ENCODE measurements at places on chromosomes 1 and 21. TPM values are rescaled to one million over a fixed set of nuclear protein-coding genes. Genes with fewer than 3 reads are reported as not detected.

APCS gene
- total RNA-seq: not detected

DNA sequence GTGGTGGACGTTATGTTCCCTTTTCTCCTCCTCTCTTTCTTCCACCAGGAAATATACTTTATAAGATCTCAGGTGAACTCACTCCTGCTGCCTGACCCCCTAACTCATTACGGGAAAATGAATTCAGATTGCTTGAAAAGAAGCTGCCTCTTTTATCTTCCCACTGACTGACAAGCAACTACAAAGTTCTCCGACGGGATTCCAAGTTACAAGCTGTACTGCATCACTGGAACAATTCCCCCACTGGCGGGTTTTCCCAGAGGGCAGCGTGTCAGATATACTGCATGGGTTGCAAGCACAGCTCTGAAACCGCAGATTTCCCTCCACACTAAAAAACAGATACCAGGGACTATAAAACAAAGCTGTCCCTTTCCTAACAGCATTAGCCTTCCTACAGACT lies 390.6 kb downstream of the KCTD3 start:
- DNase-seq: peak; percentile 5

EXTL1 gene
- total RNA-seq: 0.05 TPM

DNA sequence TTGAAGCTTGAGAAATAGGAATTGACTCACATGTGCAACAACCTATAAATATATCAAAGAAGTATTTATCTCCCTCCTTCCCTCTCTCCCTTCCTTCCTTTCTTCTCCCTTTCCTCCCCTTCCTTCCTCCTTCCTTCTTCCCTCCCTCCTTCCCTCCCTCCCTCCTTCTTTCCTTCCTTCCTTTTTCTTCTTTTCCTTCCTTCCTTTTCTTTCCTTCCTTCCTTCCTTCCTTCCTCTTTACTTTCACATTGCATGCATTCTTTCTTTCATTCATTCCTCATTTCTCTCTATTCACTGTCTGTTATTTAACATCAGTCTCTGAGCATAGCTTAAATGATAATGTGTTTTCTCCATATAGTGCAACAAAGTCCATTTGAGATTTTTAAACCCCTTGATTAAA lies 214.2 kb downstream of the CHRM3 start:
- DNase-seq: no peak

DNA sequence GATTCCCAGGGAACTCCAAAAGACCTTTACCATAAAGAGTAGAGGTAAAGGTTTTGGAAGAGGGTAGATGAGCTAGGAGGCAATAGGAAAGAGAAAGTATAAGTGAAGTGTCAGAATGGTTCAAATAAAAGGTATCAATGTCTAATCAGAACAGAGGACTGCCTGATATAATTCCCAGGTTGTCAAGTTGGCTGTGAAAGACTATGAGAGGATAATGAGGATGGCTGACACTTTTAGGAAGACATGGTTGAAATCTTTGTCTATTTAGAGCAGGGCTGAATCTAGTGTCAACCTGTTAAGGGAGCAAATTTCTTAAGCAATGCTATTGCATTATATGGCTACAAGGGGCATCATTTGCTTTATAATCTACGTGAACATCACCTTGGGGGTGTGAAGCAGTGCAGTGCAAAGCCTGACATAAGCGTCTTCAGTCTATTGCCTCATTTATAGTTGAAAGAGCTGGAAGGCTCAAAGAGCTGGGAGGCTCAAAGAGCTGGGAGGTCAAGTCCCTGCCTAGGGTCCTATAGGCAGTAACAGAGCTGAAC lies 308.3 kb upstream of the DEPDC1 start:
- no peak for DNase-seq

- DNase-seq: no peak
These were observed 12.4 kb upstream of the FCGR2A start for GRCh38 chr1:161492827-161493226.

C1orf87 gene
- 0.17 TPM for total RNA-seq

DNA sequence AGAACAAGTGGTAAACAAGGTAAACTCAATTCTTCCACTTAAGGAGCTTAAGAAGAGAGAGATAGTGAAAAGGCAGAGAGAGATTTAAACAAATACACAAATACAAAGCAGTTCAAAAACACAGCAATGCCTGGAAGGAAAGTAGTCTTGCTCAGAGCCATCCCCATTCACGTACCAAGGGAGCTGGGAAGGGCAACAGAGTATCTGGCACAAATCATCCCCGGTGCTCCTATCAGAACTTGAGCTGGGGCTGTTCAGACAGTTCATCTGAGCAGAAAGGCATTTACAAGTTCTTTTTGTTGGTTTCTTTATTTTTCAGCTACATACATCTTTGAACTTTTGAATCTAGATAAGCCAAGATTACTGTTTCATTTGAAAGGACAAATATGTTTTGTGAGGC lies 233.9 kb downstream of the KCNH1 start:
- no peak for DNase-seq

DNA sequence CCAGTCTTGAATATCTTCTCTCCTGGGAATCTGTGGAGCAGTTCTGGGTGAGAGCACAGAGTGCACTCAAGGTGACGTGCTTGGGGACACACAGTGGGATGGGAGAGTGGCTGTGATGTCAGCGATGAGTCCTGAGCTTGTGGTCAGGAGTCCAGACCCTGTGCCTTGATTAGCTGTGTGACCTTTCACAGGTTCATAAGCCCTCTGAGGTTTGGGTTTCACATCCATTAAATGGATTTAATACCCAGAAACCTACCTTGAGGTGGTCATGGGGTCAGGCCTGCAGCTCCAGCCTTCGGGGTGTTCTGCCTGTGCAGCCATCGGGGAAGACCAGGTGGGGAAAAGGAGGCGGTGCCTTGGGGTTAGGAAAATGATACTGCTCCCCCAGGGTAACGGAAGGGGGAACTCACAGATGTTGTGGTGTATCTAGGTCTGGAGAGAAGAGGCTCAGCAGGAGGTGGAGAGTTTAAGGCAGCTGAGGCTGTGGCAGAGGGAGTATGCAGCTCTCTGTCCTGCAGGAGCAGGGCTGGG lies 38.5 kb upstream of the ETV3 start:
- no peak for DNase-seq

GRCh38 chr21:28334407-28334806 lies 658.3 kb downstream of the LTN1 start:
- peak; percentile 87 for DNase-seq

- peak; percentile 25 for DNase-seq
These were observed 115.8 kb upstream of the ZNF678 start for GRCh38 chr1:227447531-227447990.

GRCh38 chr1:113396585-113396984 lies 6.3 kb downstream of the MAGI3 start:
- DNase-seq: peak; percentile 93

GRCh38 chr1:67468066-67468718 lies 38.0 kb upstream of the SERBP1 start:
- DNase-seq: peak; percentile 14

NOTCH2NLA gene
- total RNA-seq: 42.0 TPM

GRCh38 chr1:33828654-33829053 lies 35.2 kb upstream of the HMGB4 start:
- no peak for DNase-seq

SLC2A5 gene
- total RNA-seq: 1.6 TPM

DNA sequence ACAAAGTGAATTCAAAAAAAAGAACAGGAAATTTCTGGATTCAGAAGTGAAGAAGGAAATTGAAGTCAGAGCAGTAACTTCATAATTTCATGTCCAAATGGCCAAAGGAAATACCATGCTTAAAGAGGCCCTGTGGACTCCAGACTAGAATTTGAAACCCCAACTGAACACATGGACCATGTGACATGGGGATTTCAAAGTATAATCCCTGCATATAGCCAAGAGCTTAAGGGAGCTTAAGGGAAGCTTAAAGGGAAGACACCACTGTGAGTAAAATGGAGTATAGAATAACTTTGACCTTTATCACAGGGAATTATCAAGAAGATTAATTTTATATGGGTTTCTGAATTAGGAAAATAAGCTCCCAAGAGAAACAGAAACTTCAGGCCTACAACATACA lies 241.8 kb upstream of the POGK start:
- no peak for DNase-seq

SPATA1 gene
- total RNA-seq: not detected

C1orf141 gene
- total RNA-seq: not detected

GRCh38 chr1:152878042-152878441 lies at the start of gene SMCP:
Gene SMCP (plus strand): TSS chr1:152878322. CDS start chr1:152884423, 6,101 bp downstream.
- no peak for DNase-seq

GRCh38 chr1:24406788-24407187 lies 6.8 kb downstream of the STPG1 start:
- DNase-seq: no peak

DNA sequence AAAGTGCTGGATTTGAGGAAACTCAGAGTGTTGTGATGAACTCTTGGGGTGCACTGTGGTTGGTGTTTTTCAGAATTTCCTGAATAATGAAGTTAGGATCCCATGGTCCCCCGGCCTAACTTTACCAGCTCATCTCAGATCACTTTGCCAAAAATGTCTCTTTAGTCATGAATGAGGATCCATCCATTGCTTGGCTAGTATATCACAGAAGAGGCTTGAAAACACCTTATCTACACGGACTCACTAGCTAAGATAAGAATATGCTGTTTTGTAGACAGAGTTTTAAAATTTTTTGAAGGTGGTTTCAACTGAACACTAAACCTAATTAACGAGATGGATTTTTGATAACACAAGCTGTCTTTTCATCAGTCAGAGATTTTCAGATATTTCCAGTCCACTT lies 53.8 kb downstream of the IVNS1ABP start:
- DNase-seq: no peak

HSD3B2 gene
- total RNA-seq: not detected

- DNase-seq: peak; percentile 66
These were observed 4.3 kb downstream of the MYOM3 start for GRCh38 chr1:24107462-24108138.

- no peak for DNase-seq
These were observed 13.0 kb upstream of the TTC22 start for GRCh38 chr1:54814126-54814498.

GRCh38 chr1:81695741-81696140 lies 105.0 kb upstream of the ADGRL2 start:
- peak; percentile 84 for DNase-seq

DNA sequence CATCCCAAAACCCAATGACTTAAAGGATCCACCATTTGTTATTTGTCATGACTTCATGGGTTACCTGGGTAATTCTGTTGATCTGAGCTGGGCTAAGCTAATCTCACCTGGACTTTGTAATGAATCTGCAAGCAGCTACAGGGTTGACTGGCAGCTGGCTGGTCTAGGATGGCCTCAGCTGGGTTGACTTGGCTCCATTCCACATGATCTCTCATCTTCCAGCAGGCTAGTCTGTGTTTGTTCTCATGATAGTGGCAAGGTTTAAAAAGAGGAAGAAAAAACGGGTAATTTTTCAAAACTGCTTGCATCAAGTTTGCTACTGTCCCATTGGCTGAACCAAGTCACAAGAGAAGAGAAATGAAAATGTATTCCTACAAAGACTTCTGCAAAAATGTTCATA lies 24.8 kb upstream of the ZMYM4 start:
- DNase-seq: no peak

- no peak for DNase-seq
These were observed 14.7 kb downstream of the TMCO1 start for GRCh38 chr1:165753934-165754333.

GRCh38 chr21:41794600-41794999 lies 27.7 kb upstream of the RIPK4 start:
- no peak for DNase-seq

DNA sequence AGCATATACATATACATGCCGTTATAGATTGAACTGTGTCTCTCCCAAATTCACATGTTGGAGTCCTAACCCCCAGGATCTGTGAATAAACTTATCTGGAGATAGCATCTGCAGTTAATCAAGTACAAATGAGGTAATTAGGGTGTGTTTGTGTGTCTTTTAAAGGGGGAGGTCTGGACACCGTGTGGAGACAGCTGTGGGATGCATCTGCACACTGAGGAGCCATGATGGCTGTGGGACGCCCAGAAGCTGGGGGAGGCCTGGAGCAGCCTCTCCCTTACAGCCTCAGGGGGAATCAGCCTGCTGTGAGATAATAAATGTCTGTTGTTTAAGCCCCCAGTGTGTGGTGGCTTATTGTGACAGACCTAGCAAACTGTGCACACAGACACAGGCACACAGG lies 51.8 kb upstream of the COL18A1 start:
- DNase-seq: no peak

GRCh38 chr1:28921286-28921869 lies 7.0 kb downstream of the EPB41 start:
- no peak for DNase-seq

MTOR gene
- total RNA-seq: 105 TPM

ATP1A4 gene
- total RNA-seq: not detected

TCHH gene
- total RNA-seq: not detected

- DNase-seq: no peak
These were observed 10.1 kb downstream of the MATN1 start for GRCh38 chr1:30713311-30713710.

DNA sequence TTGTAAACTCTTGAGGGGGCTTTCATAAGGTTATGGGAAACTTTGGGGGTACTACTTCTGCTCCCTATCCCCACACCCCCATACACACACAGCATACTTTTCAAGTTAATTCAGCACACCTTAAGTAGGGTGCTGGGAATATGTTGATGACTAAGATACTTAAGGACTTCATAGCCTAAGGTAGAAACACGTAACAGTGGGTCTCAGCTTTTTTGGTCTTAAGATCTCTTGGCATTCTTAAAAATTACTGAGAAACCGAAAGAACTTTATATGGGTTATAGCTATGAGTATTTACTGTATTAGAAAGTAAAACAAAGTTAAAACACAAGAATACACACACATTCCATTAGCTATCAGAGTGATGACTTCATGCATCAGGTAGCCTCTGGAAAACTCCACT lies 2.1 kb downstream of the OTUD3 start:
- DNase-seq: peak; percentile 60

DNA sequence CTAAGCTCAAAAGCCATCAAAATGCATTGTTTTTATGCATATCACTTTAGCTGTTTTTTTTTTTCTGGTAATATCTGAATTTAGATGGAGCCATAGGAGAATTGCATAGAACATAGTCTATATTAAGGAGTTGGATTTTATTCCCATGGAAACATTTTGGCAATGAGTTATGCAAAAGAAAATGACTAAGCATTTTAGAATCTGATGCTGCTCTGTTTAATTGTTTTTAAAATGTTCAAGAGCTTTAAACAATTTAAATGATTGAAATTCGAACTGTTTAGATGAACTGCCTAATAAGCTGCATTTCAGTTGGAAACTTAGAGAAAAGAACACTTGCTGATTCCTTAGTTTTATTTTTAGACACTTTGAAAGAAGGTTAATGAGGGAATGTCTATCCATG lies 1531.5 kb upstream of the B3GALT2 start:
- DNase-seq: no peak

GRCh38 chr1:169122976-169123375 lies 16.5 kb downstream of the ATP1B1 start:
- no peak for DNase-seq

FAM110D gene
- not detected for total RNA-seq

ZNF593OS gene
- not detected for total RNA-seq

DNA sequence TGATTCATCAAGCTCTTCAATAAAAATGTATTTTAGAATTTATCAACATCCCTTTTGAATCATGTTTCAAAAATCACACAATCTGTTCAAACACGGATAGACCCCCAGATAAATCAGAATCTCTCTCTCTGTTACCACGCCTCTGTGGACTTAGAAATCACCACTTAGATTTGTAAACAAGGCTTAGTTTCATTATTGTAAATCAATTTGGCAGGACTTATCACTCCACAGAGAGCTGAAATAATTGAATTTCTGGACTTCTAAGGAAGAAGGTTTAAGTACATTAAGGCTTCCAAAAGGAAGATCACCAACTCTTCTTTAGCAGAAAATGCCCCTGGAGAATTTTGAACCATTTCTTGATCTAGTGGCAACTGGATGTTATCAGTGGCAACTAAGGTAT lies 100.4 kb downstream of the APP start:
- DNase-seq: no peak
